ENCODE measurements at places on chromosomes 11 and 22. TPM values are rescaled to one million over a fixed set of nuclear protein-coding genes. Genes with fewer than 3 reads are reported as not detected.

The OR51I1 gene
- total RNA-seq = not detected

The TCN1 gene
- 45.8 TPM for total RNA-seq

The ROBO3 gene
- 2.6 TPM for total RNA-seq

The RTN4R gene
- 3.9 TPM for total RNA-seq

The SAC3D1 gene
- total RNA-seq = 11.3 TPM

The OR2AT4 gene
- total RNA-seq = not detected

The KDELR3 gene
- total RNA-seq = 3.2 TPM

The PRSS23 gene
- total RNA-seq = 11.6 TPM

The CHADL gene
- 3.9 TPM for total RNA-seq

The PHOX2A gene
- total RNA-seq = not detected

The CCDC116 gene
- not detected for total RNA-seq

Data from esophagus mucosa (tissue), 1 donor.